ENCODE measurements at places on chromosomes 7 and 10.

GRCh38 chr10:53983431-53983830, 817.6 kb downstream of the PCDH15 start:
- no peak for DNase-seq

GRCh38 chr7:111266613-111267012, 175.7 kb downstream of the LRRN3 start:
- peak; percentile 56 for DNase-seq

- DNase-seq = no peak
Observed at GRCh38 chr10:127525686-127526085, 23.4 kb upstream of the NPS start.

DNA sequence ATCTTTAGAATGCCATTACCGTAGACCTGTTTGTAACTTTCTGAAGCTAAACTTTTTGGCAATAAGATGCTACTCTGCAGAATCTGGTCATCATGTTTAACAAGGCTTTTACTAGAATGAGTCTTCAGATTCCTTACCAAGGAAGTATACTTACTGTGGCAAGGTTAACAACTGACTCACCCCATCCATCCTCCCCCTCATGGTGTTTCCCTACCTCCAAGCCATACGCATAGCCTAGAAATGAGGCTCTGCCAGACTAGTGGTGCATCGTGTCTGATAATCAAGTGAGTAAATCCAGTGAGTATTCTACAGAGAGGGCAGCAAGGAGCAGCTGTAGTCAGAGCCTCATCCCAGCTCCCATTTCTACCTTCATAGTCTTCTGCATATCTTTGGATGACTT, 223.6 kb downstream of the IPMK start:
- peak; percentile 73 for DNase-seq

DNA sequence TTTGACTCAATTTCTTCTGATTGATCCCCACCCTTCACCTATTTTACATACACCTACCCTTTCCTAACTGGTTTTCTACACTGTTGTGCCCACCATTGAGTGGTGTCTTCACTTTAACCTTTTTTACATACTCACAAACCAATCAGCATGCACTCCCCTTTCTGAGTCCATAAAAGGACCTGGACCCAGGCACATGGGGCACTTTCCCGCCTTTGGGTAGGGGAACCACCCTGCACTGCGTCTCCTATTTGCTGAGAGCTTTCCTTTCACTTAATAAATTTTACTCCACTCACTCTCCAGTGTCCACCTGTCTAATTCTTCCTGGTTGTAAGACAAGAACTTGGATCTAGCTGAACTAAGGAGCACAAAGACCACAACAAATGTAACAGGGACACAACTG, 33.8 kb downstream of the ANKMY2 start:
- no peak for DNase-seq

GRCh38 chr7:85407391-85407790, 220.5 kb upstream of the SEMA3D start:
- no peak for DNase-seq

- peak; percentile 25 for DNase-seq
Observed at GRCh38 chr10:115355162-115355760, 262.1 kb downstream of the ATRNL1 start.

DNA sequence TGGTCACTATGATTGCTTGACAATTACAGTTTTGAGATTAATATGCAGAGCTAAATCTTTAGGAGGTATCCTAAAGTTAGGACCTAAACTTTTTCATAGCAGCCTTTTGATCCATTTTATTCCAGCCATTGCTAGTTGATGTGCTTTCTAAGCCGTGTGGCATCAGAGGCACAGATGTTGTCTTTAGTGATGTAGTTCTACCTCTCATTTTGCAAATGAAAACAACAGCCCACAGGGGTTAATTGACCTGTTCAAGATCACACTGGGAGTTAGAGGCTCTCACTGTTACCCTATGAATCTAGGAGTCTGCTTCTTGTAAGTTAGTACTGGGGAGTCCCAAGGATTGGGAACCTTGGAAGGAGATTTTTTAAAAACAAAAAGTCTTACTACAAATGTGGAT, 10.6 kb downstream of the AUTS2 start:
- DNase-seq = no peak

DNA sequence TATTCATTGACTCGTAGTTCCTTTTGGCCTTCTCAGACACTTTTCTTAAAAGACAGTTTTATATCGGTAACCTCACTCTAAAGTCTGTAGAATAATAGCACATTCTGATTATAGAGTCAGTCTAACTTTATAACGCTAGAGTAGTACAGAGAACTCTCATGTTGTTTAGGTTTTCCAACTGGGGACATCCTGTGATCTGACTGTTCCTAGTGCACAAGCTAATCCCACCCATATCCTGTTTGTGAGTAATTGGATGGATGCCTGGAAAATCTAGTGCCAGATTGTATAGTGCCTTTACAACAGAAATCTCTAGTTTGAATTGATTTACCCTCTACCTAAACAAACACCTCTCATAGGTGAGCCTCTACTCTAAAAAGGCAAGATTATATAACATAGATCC, 107.4 kb downstream of the ZEB1 start:
- DNase-seq = peak; percentile 84

GRCh38 chr10:110756876-110757275, 112.7 kb downstream of the RBM20 start:
- no peak for DNase-seq

GRCh38 chr10:61907011-61907410, 5.5 kb downstream of the ARID5B start:
- DNase-seq = no peak

DNA sequence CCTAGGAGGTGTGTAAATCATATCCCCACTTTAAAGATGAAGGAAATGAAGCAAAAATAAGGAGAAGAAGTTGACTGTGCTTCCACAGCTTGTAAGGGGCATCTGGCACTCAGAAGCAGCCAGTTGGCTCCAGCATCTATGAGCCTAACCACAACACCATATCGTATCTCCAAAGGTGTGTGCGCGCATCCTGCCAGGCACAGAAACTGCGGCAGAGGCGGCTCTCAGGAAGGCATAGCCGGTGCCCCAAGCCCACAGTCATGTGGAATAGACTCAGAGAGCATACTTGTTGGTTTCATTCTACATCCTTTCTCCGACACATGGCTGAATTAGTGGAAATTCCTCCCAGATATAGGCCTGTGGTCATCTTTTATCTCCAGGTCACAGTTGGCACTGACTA, 423.9 kb downstream of the CALN1 start:
- DNase-seq = no peak

DNA sequence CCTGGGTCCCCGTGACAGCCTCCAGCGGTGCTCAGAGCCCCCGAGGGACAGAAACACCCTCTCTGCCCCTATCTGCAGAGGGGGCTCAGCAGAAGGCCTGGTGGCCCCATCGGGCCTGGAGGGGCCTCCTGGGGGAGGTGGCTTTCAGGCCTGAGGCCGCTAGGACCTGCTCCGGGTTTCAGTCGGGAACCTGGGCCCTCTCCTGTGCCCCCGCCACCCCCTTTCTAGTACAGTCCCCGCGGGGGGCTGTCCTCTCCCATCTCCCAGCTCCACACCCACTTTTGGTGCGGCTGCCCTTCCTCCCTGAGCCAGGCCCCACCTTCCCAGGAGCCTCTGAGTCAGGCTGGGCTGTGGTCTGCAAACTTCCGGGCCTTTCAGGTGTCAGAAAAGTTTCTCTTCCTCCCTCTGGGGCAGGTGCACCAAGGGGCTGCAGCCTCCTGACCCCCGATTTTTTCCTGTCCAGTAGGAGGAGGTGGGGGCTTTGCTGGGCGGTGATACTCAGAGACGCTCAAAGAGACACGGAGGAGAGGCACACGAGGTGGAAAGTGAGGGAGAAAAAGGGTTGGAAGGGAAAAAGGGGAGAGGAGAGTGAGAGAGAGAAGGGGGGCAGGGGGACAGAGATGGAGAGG, 692 bp downstream of the CARD11 start:
- DNase-seq = no peak

GRCh38 chr10:62815381-62816075, 638 bp downstream of the EGR2 start:
- DNase-seq = no peak

DNA sequence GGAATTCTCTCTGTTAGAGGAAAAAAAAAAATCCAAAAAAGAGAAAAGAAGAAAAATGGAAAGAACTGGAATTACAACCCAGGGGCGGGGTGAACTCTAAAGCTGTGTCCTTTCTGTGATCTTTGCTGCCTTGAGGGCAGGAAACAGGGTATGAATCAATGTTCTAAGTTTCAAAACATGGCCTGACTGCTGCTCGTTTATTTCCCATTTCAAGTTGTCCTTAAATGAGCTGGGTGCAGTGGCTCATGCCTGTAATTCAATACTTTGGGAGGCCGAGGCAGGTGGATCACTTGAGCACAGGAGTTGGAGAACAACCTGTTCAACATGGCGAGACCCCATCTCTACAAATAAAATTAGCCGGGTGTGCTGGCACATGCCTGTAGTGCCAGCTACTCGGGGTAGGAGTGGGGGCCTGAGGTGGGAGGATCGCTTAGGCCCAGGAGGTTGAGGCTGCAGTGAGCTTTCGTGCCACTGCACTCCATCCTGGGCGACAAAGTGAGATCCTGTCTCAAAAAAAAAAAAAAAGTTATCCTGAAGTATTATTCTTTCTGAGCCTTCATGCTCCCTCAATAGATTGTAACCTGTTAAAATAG, 24.7 kb upstream of the TFAM start:
- no peak for DNase-seq

GRCh38 chr10:63976538-63976937, 455.3 kb downstream of the REEP3 start:
- DNase-seq = no peak

GRCh38 chr7:44191171-44191570, 1.9 kb upstream of the GCK start:
- no peak for DNase-seq

DNA sequence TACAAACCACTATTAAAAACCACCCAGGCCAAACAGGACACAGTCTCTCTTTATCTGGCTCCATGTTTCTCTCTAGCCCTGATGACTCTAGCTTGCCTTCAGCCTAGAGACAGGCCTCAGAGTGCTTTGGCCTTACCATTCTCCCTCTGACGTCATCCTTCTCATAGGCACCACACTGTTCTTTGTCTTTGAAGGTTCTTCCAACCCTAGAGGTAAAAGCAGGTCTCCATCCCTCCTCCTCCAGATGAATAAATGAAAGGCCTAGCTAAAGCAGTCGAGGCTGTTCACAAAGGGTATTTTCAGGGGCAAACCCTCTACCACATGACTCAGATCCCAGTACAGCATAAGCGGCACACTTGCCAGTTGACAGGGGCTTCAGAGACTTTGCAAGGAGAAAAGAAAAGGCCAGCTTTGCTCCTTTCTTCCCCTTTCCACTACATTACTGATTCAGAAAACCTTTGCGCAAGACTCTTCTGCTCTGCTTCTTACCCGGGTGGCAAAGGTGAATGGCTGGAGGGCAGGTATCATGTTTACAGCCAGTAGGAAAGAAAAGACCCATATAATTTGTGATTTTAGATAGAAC, 14.8 kb downstream of the NFE2L3 start:
- no peak for DNase-seq

GRCh38 chr7:69630292-69630691, 32.0 kb downstream of the AUTS2 start:
- peak; percentile 82 for DNase-seq

GRCh38 chr10:86960003-86960862, 1.8 kb downstream of the SNCG start:
- no peak for DNase-seq

GRCh38 chr10:96090463-96090800, 39.7 kb upstream of the ZNF518A start:
- no peak for DNase-seq

DNA sequence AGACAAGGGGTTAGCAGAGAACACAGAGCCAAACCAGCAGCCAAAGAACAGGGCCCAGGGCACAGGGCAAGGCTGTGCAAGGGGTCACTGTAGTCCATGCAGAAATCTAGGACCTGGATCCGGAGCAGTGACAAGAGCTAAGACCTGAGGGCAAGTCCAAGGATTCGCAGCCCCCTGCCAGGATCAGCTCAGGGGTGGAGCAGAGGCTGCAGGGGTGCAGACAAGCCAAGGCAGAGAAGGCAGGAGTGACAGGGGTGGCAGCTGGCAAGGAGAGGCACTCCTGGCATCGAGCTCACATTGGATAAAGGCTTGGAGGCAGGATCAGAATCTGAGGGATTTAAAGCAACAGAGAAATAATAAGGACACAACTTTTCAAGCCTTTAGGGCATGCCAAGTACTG, 80.7 kb upstream of the NANOS1 start:
- DNase-seq = no peak

DNA sequence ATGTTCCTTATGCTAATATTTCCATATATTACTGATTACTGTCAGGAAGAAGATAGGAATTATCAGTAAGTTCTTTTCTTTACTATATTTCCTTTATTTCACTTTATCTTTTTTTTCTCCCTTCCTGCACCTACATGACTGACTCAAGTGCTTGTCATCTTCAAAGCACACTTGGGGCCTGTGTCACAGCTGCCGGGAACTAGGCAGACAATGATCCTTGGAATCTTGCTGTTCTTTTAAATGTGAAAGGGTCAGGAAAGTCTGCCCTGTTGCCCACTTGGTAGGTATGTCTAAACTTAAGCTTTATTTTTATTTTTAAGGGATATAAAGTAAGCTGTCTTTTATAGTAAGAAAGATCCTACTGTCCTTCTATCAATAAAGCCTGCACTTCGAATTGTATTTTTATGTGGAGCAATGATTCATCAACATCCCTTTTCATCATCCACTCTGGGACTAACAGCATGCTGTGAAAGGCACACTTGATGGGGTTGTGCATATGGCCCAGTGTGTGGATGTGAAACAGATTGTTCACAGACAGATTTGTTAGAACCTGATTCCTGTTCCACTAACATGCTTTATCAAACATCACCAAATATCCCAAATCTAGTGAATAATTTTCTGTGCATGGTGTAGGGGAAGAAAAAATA, 556.9 kb downstream of the DNAJB9 start:
- no peak for DNase-seq

DNA sequence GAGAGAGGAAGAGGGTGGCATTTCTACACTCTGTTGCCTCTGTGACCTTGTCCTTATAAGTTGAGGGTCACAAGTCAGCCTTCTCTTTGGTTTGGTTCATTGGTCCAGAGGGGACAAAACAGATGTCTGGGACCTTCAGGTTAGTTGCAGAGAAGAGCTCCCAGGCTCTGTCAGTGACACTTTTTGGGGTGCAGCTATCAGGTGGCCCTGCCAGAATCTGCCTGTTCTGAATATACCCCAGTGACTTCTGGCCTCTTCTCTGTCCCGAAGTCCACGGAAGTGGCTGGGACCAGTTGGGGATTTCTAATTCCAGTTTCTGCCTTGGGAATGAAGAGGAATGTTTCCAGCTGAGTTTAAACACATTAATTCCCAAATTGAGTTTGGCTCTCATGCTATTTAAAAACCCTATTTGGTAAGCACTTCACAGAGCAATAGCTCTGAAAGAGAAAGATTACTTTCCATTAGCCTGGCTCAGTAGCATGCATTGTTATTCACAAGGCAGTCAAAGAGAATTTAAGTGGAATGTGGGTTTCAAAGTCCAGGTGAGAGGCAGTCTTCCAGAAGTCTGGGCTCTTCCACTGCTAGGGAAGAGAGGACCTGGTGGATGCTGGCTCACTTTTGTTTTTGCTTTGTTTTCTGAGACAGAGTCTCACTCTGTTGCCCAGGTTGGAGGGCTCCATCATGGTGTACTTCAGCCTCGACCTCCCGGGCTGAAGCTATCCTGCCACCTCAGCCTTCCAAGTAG, 237.8 kb upstream of the GALNT17 start:
- no peak for DNase-seq

- no peak for DNase-seq
Observed at GRCh38 chr7:14892961-14893360, 9.6 kb downstream of the DGKB start.

Measured in skeletal muscle cell (primary cell).